IPS DF 19.7 (cell line): ENCODE measurements at places on chromosomes 5 and 9.

DNA sequence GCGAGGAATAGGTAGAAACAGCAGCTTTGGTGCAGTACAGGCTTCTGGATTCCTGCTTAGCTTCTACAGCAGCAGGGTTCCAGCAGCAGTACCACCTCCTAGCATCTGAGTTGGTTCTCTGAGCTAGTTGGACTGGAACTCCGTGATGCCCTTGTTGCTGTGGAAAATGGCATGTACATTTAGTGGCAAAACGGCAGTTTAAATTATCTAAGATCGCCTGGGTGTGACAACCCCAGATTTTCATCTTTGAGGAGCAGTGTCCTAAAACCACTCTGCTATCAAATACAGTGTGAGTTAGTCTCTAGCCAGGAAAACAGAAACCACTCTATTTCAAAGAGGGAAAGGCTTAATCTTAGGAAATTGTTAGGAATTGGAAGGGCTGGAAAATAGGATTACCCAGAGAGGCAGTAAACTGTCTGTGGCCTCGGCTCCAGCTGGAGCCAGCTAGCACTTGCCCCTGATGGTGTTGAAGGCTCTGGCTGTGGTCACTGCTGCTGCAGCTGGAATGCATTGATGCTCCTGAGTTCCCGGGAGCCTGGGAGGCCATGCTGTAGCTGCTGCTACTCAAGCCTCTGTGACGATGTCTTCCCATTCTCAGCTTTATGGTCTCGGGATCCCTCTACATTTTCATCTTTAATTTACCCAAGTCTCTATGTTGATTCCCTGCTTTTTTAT is 29.4 kb downstream of the RAD23B start:
- DNase-seq, result no peak

DNA sequence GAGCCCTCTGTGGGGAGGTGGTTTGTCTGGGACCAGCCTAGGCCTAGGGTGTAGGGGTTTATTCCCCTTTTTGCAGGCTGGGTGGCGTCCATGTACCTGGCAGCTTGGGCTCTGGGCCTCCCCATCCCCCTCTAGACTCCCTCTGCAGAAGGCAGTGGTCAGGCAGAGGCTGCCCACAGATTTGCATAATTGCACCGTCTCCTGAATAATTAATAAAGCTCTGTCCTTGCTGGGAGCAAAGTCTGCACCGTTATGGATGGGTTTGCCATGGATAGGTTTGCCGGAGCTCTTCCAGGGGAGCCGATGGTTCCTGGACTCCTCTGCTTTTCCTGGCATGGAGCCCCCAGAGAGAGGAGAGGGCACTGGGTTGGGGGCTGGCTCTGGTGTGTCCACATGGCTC is 60.4 kb downstream of the DAB2IP start:
- DNase-seq, result no peak

DNA sequence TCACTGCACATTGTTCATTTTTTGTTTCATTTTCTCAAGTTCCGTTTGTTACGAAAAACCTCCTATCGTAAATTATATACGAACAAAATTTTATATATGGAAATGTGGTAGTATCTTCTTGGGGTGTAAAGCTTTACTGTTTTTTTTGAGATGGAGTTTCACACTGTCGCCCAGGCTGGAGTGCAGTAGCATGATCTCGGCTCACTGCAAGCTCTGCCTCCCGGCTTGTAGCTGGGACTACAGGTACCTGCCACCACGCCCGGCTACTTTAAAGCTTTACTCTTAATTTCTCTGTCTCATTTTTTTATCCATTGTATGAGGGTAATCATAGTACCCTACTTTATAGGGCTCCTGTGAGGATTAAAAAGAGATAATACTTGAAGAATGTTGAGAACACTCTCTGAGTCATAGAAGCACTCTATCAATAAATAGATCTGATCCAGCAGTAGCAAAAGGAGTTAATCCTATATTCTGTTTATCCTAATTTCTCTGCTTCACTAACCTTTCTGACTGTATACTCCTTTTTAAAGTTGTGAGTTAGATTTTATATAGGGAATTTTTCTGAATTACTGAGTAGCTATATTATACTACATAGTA is 5.6 kb upstream of the LRRC70 start:
- DNase-seq, result no peak

DNA sequence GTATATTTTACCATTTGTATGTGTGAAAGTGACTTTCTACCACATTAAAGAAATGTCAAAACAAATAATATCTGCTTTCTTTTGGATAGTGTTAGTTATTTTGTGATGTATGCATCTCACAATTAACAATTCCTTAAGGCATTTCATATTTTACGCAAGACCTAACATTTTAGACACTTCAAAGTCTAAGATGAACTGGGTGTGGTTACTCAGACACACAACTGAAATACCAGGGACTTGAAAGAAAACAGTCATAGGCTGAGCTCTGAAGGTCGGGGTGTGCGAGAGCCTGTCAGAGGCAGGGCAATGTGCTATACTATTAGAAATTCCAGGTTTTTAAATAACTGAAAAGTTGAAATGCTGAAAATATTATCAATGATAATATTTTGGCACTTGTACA is 44.5 kb upstream of the ZNF622 start:
- no peak for DNase-seq

DNA sequence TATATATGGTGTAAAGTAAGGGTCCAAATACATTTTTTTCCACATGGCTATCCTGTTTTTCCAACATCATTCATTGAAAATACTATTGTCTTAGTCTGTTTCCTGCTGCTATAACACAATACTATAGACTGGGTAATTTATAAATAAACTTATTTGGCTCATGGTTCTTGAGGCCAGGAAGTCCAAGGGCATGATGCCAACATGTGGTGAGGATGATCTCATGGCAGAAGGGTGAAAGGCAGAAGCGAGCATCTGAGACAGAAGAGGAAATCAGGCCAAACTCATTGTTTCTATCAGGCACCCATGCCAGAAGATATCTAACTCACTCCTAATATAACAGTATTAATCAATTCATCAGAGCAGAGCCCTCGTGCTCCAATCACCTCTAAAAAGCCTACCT is 42.6 kb downstream of the ANKRD55 start:
- DNase-seq, result no peak

DNA sequence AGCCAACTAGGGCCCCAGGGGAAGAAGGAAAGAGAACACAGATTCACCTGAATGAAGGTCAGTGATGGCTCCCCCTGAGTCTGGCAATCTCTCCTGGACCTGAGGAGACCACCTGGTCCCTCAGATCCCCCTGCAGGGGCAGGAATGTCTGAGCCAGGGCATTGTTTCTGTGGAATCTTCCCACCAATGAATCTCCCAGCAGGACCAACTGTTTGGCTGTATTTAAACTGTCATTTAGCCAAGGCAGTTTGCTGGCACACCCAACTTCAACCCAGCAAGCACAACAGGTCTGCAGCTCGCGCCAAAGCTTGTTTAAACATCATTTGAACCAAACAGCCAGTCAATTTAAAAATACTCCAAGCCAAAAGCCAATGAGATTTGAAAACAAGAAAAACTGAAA is 92.6 kb downstream of the SH3TC2 start:
- DNase-seq, result no peak
